Stimulated activated CD4-positive, alpha-beta T cell treated with anti-CD3 and anti-CD28 coated beads, Interleukin-4, amount 100 ng/mL, for 4 hours (primary cell): ENCODE measurements at places on chromosomes 7 and 10.

GRCh38 chr10:15588635-15589508, 130.8 kb downstream of the ITGA8 start:
- DNase-seq: no peak

- no peak for DNase-seq
Measured at GRCh38 chr10:127928021-127928806, 21.3 kb downstream of the PTPRE start.

GRCh38 chr10:54904833-54905232, 103.8 kb upstream of the PCDH15 start:
- no peak for DNase-seq

- no peak for DNase-seq
Measured at GRCh38 chr7:123692471-123692877, 36.8 kb downstream of the LMOD2 start.

DNA sequence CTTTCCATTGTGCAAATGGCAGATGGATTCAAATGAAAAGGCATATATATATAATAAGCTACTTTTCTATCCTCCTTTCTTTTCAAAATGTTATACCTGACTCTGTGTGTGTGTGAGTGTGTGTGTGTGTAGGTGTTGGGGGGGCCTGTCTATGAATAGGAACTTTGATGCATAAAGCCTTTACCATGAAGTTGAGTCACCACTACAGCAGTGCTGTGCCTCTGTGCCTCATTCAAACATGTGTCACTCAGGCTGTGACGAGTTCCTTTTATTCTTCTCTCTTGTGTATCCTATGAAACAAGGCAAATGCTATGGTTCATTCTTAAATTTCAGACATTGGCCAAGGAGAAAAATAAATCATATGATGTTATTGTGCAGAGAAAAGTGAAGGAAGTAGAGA, 52.7 kb upstream of the DKK1 start:
- DNase-seq: no peak

- no peak for DNase-seq
Measured at GRCh38 chr7:47614450-47614849, 32.5 kb upstream of the TNS3 start.

GRCh38 chr7:91634485-91635177, 245.9 kb downstream of the MTERF1 start:
- DNase-seq: no peak

GRCh38 chr10:85603151-85603940, 763.2 kb downstream of the GRID1 start:
- no peak for DNase-seq
